ENCODE measurements at places on chromosomes 2 and 18. TPM values are rescaled to one million over a fixed set of nuclear protein-coding genes. Genes with fewer than 3 reads are reported as not detected.
A peak's percentile ranks its signal among the peaks of the same experiment; 100 is the strongest.

DNA sequence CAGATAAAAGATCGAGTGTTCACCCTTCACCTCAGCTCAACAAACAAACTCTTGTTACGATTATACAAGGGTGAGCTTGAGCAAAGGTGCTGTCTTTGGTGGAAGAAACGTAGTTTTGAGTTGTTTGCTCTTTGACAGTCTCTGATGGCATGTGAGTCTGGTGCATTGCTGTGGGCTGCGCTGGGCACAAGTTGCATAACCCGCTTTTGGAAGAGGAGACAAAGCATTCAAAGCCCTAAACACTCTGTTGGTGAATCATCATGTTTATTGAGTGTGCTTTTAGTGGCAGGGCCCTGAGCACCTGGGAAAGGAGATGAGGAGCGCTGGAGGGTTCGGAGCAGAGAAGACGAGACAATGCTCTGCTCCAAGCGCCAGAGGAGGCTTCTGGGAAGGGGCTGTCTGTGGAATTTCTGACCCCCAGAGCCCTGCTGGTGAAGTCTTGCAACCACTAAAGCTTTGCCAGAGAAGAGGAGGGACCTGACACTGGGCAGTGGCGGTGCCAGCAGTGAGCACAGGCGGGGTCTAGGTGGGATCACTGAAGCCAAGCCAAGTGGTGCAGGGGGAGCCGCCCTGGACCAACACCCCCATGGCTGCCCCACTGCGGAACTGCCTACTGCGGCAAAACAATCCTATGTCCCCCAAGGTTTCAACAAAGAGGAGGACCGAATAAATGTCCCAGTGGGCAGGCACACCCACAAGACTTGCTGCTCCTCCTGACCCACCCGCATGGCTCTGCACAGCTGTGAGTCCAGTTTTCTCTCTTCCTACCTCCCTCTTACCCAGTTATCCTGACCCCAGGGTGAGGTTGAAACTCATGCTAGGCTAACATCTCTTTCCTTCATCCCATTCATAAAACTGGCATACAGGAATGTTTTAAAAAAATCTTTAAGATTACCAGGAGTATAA is 64.0 kb downstream of the TNFRSF11A start:
- no peak overlapping the region for H3K4me3 ChIP-seq
- H3K36me3 ChIP-seq = no peaks in the 10 kb centered on the region
- no peaks in the 10 kb centered on the region for H3K27me3 ChIP-seq
- H3K27ac ChIP-seq = no peak overlapping the region

Gene TMEM247
- not detected for total RNA-seq

DNA sequence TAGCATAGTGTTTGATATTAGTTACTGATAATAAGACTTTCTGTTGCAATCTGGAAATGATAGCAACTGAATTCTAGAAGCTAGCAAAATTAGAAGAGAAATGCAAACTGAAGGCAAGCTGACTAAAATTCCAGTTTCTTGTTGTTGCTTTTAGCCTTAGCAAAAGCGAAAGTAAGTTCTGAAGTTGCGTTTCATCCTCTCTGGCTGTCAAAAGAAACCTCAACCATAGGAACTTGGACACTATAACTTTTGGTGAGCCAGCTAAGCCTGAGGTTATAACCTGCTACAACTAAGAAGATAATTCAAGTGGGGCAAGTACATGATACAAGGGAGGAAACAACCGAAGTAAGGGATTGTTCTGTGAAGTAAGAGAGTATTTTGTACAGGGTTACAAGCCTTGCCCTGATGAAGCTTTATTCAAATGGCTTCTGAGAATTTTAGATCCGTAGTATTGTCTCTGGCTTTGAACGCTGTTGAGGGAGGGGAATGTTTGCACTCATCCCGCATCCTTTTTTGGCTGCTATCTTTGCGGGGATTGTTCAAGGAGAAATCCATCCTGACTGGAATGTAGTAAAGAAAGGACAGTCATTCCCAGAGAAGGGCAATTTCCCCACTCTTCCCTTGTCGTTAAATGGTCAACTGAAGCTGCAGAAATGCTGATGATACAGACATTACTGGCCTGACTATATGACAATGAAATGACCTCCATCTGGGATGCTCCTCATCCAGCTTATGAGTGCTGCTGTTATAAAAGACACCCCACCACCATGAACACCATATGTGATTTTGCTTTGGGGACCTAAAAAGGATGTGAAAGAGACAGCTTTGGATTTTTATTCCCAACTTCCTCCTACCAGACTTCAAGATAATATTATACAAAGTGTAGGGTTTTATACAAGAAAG is 7.0 kb upstream of the TMX3 start:
- peak overlapping the region; percentile 73 for H3K4me3 ChIP-seq
- H3K36me3 ChIP-seq = peaks cover 7% of the 10 kb centered on the region
- peak overlapping the region; percentile 98 for H3K27ac ChIP-seq
- no peak for DNase-seq
- H3K4me1 ChIP-seq = peaks cover 34% of the 10 kb centered on the region

DNA sequence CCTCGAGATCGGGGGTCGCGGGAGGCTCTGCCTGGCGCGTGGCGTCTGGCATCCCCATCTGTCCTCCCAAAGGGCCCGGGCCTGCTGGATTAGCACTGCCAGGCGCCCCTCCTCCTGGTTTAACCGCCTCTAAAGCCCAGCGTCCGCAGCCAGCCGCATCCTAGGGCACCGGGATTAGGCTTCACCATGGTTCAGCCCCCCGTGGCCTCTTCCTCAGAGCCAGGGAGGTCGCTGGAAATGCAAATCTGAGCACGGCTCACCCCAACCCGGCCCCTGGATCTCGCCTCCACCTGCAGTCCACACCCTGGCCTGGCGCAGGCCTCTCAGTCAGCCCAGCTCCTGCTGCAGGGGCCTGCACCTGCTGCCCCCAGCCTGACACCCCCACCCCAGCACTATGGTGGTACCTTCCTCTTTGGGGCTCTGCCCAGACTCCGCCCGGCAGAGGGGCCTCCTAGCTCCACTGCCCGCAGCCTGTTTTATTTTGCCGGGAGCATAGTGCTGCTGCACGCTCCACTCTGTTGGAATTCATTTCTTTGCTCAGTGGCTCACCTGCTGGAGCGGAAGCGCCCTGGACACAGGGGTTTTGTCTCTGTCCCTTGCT is 13.2 kb downstream of the PRELID3A start:
- H3K4me1 ChIP-seq = peaks cover 9% of the 10 kb centered on the region
- peak overlapping the region; percentile 74 for H3K4me3 ChIP-seq
- DNase-seq = no peak

DNA sequence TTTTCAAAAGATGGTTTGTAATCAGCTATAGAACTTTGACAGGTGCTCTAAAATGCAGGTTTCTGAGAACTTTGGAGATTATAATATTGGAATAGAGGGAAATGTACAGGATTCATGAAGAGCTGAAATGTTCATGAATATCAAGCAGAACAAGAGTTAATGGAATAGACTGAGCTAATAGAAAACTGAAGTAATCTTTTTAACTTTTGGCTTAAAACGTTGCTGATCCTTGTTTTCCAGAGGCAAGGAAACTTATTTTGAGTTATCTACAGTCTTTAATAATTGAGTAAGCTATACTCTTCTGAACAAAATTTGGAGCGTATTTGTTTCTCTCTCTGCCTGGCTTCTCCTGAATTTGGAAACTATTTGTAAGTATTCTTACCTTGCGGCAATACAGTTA is 10.8 kb upstream of the IL18RAP start:
- no peaks in the 10 kb centered on the region for H3K27me3 ChIP-seq
- H3K27ac ChIP-seq = no peak overlapping the region
- H3K4me3 ChIP-seq = no peak overlapping the region
- H3K4me1 ChIP-seq = peaks cover 3% of the 10 kb centered on the region
- H3K36me3 ChIP-seq = no peaks in the 10 kb centered on the region

DNA sequence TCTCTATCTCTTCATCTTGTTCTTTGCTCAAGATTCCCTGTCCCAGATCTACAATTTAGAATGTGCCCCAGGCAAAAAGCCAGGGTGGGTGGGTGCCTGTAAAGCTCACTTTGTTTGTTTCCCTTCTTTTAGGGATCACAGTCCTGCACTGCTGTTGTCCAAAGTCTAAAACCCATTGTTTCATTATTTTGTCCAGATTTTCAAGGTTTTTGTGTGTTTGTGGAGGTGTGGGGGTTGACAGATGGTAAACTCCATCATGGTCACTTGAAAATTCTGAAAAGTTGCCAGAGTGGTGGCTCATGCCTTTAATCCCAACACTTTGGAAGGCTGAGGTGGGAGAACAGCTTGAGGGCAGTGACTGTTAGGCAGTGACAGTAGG is 41.5 kb downstream of the YES1 start:
- DNase-seq = no peak
- H3K4me3 ChIP-seq = no peak overlapping the region
- H3K36me3 ChIP-seq = no peaks in the 10 kb centered on the region
- H3K27me3 ChIP-seq = no peaks in the 10 kb centered on the region
- peak overlapping the region; percentile 14 for H3K27ac ChIP-seq

DNA sequence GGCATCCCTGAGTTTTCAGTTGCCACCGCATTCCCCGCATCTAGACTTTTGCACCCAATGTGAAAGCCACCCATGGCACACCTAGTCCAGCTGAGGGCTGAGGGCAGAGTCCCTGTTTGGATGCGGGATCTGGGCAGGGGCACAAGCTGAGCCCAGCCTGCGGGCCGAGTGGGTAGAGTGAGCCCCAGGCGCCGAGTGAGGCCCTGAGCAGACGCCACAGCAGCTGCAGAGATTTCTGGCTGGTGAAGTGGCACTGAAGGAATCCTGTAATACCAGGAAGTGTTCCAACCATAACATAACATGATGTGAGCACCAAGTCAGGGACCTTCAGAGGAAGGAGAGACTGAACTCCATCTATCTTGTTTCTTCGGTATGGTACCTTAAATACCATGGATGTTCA is 27.7 kb upstream of the FRZB start:
- no peak for DNase-seq
- H3K27me3 ChIP-seq = peaks cover 2% of the 10 kb centered on the region
- H3K27ac ChIP-seq = no peak overlapping the region

Gene FIGN
- not detected for total RNA-seq

DNA sequence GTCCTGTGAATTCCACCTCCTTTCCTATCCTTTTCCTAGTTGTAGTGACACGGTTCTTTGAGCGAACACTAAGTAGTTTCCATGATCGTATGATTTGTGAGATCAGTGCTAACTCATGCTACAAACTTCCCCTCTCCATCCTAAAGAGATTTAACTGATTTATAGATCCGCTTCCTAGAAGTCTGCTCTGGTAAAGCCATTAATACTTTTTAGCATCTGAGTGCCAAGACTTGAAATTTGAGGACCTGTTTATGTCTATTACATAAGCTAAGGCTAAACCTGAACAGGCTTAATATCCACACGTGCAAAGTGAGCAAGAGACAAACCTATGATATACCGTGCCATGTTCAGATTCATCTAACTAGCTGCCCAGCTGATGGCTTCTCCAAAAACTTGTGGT is 14.9 kb downstream of the PROKR1 start:
- no peaks in the 10 kb centered on the region for H3K36me3 ChIP-seq
- H3K4me1 ChIP-seq = peaks cover 6% of the 10 kb centered on the region
- H3K4me3 ChIP-seq = no peak overlapping the region
- no peak for DNase-seq
- no peaks in the 10 kb centered on the region for H3K27me3 ChIP-seq
- no peak overlapping the region for H3K27ac ChIP-seq

GRCh38 chr2:47058003-47058931 is 96.8 kb downstream of the STPG4 start:
- H3K4me3 ChIP-seq = no peak overlapping the region
- no peaks in the 10 kb centered on the region for H3K36me3 ChIP-seq
- no peaks in the 10 kb centered on the region for H3K27me3 ChIP-seq
- DNase-seq = no peak
- H3K4me1 ChIP-seq = peaks cover 26% of the 10 kb centered on the region
- no peak overlapping the region for H3K27ac ChIP-seq

DNA sequence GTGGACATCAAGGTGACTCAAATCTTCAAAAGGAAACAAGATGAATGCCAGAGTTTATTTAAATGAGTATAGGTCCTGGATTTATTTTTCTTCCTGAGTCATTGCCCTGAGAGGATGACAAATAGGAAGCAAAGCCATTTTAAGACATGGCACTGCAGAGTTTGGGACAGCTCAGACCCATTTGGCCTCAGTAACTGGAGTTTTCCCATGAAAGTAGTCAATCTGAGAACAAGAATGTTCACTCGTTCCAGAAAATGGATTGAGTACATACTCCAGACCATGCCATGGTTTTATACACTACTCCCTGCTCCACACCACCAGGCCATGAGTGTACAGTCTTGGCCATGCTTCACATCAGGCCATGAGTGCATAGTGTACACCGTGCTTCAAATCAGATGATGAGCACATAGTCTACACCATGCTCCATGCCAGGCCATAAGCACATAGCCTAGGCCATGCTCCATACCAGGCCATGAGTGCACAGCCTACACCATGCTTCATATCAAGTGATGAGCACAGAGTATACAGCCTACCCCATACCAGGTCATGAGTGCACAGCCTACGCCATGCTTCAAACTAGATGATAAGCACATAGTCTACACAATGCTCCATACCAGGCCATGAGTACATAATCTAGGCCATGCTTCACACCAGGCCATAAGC is 202.4 kb downstream of the FBXO15 start:
- no peaks in the 10 kb centered on the region for H3K4me1 ChIP-seq
- H3K4me3 ChIP-seq = no peak overlapping the region
- H3K36me3 ChIP-seq = no peaks in the 10 kb centered on the region
- H3K27me3 ChIP-seq = peaks cover 4% of the 10 kb centered on the region
- no peak overlapping the region for H3K27ac ChIP-seq

DNA sequence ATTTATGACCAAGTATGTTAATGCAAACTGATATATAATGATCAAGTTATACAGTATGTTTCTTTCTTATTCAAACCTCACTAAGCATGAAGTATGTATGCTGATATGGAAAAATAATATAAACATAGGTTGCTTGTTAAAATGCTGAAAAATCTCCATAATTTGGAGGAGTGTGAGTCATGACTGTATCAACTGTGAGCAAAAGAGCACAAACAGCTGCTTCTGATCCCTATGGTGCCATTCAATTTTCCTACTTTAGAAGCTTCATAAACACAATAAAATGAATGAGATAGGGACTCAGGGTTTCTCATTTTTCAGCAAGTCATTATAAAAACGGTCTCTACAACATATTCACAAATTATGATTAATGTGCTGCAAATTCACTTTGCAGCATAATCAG is 129.9 kb upstream of the TFPI start:
- no peaks in the 10 kb centered on the region for H3K4me1 ChIP-seq
- no peak overlapping the region for H3K4me3 ChIP-seq
- H3K36me3 ChIP-seq = no peaks in the 10 kb centered on the region
- H3K27ac ChIP-seq = no peak overlapping the region
- DNase-seq = no peak
- H3K27me3 ChIP-seq = peaks cover 2% of the 10 kb centered on the region

DNA sequence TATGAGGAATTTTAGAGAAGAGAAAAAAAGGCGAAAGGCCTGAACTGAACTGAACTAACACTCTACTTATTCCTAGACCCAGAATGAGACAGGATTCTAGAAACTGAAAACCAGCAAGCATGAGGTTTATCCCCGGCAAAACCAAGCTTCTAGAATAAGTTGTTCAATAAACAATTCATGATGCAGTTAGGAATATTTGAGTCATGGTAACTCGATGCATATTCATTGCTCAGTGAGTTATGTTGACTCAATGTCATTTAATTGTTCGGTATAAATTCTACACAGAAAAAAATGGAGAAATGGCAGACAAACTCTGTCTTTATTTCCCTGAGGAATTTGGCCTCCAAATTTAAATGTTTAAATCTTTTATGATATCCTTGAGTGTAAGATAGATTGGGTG is 321.5 kb downstream of the SATB2 start:
- DNase-seq = no peak
- H3K4me1 ChIP-seq = no peaks in the 10 kb centered on the region
- no peaks in the 10 kb centered on the region for H3K36me3 ChIP-seq

Gene LYG1
- 3.8 TPM for total RNA-seq
